Stimulated activated CD4-positive, alpha-beta T cell treated with anti-CD3 and anti-CD28 coated beads, Interleukin-2, amount 100 ng/mL, for 4 hours (primary cell): ENCODE measurements at places on chromosomes 5 and 9.

DNA sequence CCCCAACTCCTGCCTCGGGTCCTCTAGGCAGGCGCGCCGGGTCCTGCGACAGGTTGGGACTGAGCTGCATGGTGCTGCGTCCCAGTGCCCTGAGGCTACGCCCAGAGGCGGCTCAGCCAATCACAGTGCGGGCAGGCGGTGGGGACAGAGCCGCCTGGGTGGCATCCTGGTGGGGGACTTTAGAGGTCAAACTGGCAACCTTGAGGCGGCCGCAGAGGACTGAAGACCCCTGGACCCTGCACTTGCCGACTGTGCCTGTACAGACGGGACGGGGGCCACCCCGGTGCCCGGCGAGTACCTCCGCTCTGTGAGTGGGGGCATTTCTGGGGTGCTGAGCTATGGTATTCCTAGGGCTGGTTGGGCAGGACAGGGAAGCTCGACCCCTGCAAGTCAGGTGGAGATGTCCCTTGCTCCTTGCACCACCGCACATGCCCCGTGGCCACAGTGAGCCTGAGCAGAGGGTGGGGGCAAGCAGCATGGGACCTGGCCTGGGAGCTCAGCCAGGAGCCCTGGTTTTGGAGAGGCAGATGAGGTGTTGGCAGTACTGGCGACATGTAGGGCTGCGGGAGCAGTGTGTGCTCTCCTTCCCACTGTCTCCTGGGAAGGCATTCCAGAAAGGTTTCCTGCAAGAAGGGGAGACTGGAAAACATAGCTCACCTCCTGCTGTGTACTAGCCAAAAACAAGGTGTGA lies 45.5 kb downstream of the CTSL start:
- DNase-seq = no peak

- DNase-seq = no peak
Observed at GRCh38 chr5:177089127-177089526, 2.4 kb downstream of the FGFR4 start.

DNA sequence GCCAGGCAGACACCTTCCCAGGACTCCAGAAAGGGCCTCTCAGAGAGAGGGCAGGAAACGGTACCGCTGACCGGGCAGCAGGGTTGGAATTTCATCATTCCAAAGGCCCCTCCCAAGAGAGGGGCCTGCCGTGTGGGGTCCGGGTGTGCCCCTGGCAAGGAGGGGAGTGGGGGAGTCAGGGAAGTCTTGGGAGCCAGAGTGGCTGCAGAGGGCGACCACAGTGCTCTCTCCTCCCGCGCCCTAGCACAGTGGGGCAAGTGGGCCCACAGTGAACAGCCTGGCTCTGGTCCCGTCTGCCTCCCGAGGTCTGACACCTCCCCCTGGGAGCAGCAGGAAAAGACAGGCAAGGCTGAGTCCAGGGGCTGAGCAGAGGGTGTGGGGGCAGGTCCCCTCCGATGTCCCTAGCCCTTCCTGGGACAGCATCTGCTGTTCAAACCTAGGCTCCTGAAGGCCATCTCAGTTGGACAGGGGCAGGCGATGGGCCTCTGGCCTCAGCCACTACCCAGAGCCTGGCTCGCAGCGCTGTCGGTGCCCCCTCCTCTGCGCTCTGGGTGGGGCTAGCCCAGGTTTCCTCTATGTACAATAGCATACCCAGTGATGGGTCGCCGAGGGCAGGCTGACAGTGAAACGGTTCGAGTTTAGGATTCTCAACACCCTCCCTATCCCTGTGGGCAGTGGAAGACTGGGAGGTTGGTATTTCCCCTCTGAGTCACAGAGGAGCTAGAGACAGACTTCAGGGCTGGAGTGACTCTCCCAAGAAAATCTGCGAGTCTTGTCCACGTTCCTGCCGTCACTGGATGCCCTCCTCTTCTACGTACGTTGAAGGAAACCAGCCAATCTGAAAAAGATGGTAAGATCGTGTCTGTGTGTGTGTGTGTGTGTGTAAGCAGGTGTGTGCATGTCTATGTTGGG lies 25.4 kb upstream of the SARDH start:
- no peak for DNase-seq

- DNase-seq = no peak
Observed at GRCh38 chr5:153678617-153679329, 188.3 kb downstream of the GRIA1 start.

- DNase-seq = no peak
Observed at GRCh38 chr9:136694163-136694871, 7.1 kb upstream of the AGPAT2 start.

GRCh38 chr5:36728697-36729543 lies 122.5 kb downstream of the SLC1A3 start:
- no peak for DNase-seq

- no peak for DNase-seq
Observed at GRCh38 chr5:34978681-34979080, 49.3 kb downstream of the DNAJC21 start.

GRCh38 chr5:175887463-175887862 lies 16.1 kb downstream of the CPLX2 start:
- no peak for DNase-seq

- no peak for DNase-seq
Observed at GRCh38 chr9:93031629-93032430, 26.7 kb upstream of the SUSD3 start.

DNA sequence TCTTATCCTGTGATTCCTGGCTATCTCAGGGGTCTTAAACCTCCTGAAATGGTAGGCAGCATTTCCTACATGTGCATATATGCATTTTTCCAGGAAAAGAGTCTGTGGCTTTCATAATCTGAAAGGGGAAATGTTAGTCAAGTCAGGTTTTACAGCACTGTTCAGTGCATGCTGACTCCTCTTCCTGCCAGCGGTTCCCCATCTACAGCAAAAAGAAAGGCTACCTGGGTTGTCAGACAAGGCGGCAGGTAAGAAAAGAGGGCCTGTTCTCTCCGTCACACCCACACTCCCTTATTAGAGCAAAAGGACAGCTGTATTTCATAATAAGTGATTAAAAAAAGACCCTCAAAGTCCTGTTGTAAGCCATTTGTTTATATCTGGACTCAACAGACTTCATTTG lies 4.3 kb upstream of the SPATA6L start:
- no peak for DNase-seq

DNA sequence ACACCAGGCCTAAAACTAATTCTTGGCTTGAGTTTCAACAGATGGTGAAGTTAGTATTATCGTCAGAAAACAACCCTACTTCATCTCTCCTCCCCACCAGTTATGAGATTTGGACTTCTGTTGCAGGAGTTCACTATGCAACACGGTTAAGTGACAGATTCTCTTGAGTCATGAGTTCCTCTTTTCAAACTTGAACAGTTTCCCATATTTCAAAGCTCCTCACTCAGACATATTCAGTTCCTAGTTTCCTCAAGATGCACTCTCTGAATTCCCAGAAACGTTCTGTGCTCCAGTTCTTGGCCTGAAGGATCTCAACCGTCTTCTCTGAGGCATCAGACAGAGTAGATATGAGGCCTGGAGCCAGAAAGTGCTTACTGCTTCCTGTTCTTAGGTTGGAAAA lies 7.3 kb upstream of the PTGER4 start:
- no peak for DNase-seq

DNA sequence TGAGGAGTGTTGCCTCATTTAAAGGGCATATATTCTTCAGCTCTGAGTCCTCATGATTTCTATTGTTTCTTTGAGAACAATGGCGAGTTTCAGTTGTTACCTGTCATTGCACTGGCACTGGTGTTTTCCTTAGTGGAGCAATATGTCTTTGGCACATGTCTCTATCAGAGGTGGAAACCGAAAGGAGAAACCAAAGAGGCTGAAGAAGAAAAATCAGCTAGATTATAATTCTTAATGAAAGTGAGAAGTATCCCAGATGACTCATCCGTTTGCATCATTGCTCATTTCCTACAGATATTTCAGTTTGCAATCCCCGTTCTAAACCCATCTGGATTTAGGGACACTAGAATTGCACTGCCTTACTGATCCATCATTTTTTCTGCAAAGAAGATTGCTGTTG lies 324.6 kb downstream of the TMEM232 start:
- DNase-seq = no peak

GRCh38 chr9:73152543-73152844 lies 829 bp downstream of the ANXA1 start:
- no peak for DNase-seq
